ENCODE measurements at places on chromosomes 11 and 22.

GRCh38 chr22:27210111-27210730 is 552.8 kb downstream of the MIAT start:
- H3K4me3 ChIP-seq = no peak overlapping the region
- H3K27ac ChIP-seq = no peak overlapping the region
- no peaks in the 10 kb centered on the region for H3K36me3 ChIP-seq
- DNase-seq = no peak
- H3K27me3 ChIP-seq = peaks cover 46% of the 10 kb centered on the region

GRCh38 chr11:111107501-111107900 is 138.0 kb upstream of the POU2AF2 start:
- DNase-seq = no peak
- H3K4me3 ChIP-seq = no peak overlapping the region
- no peaks in the 10 kb centered on the region for H3K4me1 ChIP-seq
- no peak overlapping the region for H3K27ac ChIP-seq
- no peaks in the 10 kb centered on the region for H3K27me3 ChIP-seq

DNA sequence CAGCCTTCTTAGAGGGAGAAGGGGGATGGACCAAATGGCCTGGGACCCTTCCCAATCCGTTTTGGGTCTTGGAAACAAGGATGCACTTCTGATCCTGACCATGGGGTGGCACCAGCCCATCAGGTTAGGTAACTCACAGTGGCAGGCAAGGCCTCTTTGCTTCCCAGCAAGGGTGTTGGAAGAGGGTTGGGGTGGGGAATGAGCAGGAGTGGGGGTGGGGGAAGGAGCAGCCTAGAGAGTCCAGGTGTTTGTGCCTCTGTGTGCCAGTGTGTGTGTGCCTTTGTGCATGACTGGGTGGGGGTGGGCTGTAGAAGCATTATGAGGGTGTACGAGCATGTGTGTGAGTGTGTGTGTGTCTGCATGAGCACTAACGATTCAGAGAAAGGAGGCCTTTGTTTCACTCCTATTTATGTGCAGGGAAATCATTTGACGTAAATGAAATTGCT is 213.1 kb downstream of the INSC start:
- H3K27ac ChIP-seq = no peak overlapping the region
- DNase-seq = no peak
- no peak overlapping the region for H3K4me3 ChIP-seq
- H3K36me3 ChIP-seq = no peaks in the 10 kb centered on the region

GRCh38 chr11:72468289-72468688 is 34.0 kb upstream of the CLPB start:
- H3K36me3 ChIP-seq = no peaks in the 10 kb centered on the region
- no peaks in the 10 kb centered on the region for H3K27me3 ChIP-seq
- peaks cover 8% of the 10 kb centered on the region for H3K4me1 ChIP-seq
- H3K4me3 ChIP-seq = no peak overlapping the region
- DNase-seq = no peak

DNA sequence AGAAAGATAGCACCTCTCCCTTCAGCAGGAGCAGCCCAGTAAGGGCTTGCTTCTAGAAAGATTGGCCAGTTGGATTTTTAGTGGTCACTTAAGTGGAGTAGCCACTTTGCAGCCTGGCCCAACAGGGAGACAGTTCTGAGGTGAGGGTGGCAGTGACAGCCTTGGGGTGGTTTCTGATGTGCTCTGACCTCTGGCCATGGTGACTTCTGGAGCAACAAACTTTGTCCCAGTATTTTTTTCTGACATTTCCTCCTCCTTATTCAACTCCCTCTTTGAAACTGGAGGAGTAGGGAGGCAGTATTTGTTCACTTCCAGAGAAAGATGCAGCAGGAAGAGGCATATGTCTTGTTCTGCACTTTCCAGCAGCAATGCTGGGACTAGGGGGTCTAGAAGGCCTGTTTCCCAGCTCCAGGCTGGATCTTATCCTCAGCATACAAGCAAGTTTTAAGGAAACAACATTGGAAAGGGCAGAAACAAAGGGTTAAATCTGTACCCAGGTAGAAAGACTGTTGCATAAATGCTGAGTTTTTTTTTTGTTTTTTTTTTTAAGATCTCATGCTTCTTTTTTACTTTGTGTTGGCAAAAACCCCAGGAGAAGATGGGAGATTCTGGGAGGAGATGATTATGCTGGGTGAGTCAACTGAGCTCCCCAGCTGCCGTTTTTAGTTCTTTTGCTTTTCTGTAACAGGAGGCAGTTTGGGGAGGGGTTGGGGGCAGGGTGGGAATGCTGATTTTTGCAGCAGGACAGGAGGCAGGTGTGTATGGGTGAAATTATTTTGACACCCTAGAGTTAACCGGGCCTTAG is 37.2 kb downstream of the RCOR2 start:
- DNase-seq = no peak
- no peak overlapping the region for H3K27ac ChIP-seq
- H3K27me3 ChIP-seq = no peaks in the 10 kb centered on the region
- H3K4me1 ChIP-seq = peaks cover 81% of the 10 kb centered on the region
- H3K36me3 ChIP-seq = peaks cover 14% of the 10 kb centered on the region

- no peak for DNase-seq
- H3K36me3 ChIP-seq = no peaks in the 10 kb centered on the region
- no peak overlapping the region for H3K4me3 ChIP-seq
- no peak overlapping the region for H3K27ac ChIP-seq
- H3K27me3 ChIP-seq = no peaks in the 10 kb centered on the region
These were observed 9.0 kb upstream of the PCF11 start for GRCh38 chr11:83147895-83148294.

DNA sequence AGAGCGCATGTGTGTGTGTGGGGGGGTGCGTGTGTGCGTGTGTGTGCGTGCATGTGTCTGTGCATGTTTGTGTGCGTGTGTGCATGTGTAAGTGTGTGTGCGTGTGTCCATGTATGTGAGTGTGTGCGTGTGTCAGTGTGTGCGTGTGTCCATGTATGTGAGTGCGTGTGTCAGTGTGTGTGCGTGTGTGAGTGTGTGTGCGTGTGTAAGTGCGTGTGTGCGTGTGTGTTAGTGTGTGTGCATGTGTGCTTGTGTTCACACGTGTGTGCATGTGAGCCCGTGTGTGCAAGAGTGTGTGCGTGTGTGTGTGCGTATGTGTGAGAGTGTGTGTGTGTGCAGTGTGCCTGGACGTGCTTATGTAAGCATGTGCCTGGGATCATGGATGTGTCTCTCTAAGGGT is 14.7 kb upstream of the APOL6 start:
- peak; percentile 30 for DNase-seq
- no peaks in the 10 kb centered on the region for H3K27me3 ChIP-seq
- H3K27ac ChIP-seq = no peak overlapping the region

DNA sequence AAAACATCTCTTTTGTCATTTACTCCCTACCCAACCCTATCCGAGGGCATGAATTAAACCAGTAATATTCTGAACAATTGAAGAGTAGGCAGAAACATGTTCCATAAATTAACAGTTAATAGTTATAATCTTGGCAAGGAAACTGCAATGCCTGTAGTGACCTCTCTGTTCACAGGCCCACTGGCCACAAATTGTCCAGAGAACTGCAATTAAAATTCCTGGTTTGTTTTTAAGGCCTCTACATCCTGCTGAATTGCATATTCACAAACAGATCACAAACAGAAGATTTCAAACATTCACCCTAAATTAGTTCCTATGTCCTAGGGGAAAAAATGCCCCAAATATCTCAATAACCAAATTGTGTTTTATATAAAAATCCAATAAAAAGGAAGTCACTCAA is 143.2 kb upstream of the TRPC6 start:
- H3K36me3 ChIP-seq = no peaks in the 10 kb centered on the region
- H3K4me1 ChIP-seq = no peaks in the 10 kb centered on the region

DNA sequence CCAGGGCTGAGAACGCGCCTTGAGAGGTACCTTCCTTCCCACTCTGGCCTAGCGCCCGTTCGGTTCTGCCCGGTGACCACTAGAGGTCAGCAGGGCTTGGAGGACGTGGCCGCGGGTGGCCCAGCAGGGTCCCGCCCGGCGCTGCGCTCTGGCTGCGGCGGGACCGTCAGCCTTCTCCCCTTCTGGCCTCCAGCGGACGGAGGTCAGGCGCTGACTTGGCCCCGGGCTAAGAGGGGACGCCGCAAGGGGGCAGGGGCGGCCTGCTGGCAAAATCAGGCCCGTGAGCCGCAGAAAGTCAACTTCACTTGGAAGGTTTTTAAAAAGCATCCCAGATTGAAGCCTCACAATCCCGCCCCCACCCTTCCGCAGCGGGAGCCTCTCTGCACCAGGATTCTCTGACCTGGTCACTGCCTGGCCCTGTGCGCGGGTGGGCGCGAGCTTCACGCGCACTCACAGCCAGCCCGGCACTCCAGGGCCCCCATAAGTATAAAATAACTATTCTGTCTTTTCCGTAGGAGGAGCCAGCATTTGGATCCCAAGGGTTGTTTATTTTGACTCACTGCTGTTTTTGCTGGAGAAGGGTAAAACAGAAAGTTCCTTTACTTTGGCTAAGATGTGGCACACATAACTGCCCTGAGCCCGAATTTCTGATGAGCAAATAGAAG is 23.2 kb upstream of the ZBTB16 start:
- peak overlapping the region; percentile 27 for H3K27ac ChIP-seq
- H3K36me3 ChIP-seq = no peaks in the 10 kb centered on the region
- peak overlapping the region; percentile 18 for H3K4me3 ChIP-seq
- peaks cover 10% of the 10 kb centered on the region for H3K27me3 ChIP-seq
- H3K4me1 ChIP-seq = peaks cover 13% of the 10 kb centered on the region
